Activated CD4-positive, alpha-beta T cell treated with anti-CD3 and anti-CD28 coated beads for 1 hour (primary cell): ENCODE measurements at places on chromosomes 1 and 21.

DNA sequence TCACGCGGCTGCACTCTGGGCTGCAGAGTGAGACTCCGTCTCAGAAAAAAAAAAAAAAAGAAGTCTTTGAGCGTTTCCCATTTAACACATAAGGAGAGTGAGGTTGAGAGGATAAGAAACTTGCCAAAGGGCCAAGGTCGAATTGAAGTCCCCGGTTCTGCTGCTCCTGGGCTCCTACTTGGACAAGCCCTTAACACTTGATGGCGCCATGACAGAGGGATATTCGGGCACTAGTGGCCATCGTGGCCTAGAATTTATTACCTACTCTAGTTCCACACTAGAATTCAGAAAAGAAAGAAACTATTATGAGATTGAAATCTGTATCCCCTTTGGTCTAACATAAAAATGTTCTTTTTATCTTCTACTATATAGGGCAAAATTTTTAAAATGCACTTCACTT lies 65.7 kb upstream of the NEK2 start:
- DNase-seq, result no peak

GRCh38 chr21:46397993-46398392 lies 60.7 kb upstream of the DIP2A start:
- DNase-seq, result no peak

GRCh38 chr1:221851336-221851735 lies 109.4 kb upstream of the DUSP10 start:
- DNase-seq, result no peak

DNA sequence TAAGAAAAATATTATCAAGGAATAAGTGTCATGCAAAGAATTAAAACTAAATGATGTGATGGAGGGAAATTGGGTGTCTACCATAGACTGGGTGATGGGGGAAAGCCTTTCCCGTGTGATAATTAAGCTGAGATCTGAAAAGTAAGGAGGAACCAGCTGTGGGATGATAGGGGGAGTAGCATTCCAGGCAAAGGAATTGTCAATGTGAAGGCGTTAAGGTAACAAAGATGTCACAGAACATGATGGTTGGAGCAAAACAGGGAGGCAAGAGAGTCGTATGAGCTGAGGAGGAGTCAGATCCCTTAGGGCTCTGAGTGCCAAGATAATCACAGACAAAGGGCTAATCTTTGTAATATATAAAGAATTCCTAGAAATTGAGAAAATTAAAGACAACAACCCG lies 170.1 kb downstream of the CDC7 start:
- no peak for DNase-seq

- DNase-seq, result no peak
These were observed 197.4 kb downstream of the GRIK3 start for GRCh38 chr1:36836916-36837315.

- DNase-seq, result no peak
These were observed 126.8 kb upstream of the EDN2 start for GRCh38 chr1:41611068-41611931.

- DNase-seq, result no peak
These were observed 77.1 kb downstream of the RYR2 start for GRCh38 chr1:237119091-237119490.

DNA sequence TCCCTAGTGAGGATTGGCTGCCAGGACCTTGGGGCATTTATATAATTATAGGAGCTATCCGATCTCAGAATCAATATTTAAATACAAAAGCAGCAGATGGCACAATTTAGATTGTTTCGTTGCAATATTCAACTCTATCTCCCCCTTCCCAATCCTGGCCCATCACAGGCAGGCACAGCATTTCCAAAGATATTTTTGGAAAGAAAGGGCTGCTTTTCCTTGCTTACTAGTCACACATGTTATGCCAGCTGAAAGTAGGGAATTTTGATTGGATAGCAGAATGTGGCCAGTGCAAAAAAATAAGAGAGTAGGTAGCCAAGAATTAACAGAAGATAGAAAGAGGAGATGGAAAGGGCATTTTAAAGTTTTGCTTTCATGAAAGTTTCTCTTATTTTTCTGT lies 37.9 kb downstream of the IL12RB2 start:
- DNase-seq, result no peak

DNA sequence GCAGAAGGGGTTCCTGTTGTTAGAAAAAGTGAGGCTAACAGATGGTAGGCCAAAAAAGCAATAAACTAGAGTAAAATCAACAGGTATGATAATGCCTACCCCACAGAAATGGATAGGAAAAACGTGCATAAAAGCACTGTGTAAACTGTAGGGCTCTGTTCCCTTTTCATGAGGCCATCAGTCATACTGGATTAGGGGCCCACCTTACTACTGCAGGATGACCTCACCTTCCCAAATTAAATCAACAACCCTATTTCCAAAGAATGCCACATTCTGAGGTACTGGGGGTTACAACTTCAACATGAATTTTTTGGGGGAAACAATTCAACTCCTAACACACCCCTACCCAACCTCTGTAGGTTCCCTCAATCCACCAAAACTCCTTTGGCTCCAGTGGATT lies 54.9 kb downstream of the KIAA1614 start:
- DNase-seq, result no peak

DNA sequence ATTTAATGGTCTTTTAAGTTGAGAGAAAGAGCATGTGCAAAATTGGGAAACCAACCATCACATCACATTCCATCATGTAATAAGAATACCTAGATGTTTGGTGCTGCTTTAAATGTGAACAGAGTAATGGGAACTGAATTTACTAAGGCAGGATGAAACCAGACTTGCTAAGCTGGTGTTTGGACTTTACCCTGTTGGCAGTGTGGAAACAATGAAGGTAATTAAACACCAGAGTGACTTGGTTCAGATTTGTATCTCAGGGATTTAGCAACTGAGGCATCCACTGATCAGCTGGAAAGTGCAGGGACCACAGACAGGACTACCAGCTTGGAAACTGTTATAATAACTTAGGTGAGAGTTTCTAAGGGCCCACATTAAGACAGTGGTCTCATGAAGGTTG lies 263.4 kb downstream of the OLFM3 start:
- DNase-seq, result no peak

- DNase-seq, result no peak
These were observed 160.5 kb downstream of the LTN1 start for GRCh38 chr21:28832013-28832714.

GRCh38 chr21:42440187-42440792 lies 36.6 kb downstream of the UBASH3A start:
- DNase-seq, result no peak

- no peak for DNase-seq
These were observed 59.0 kb downstream of the ERI3 start for GRCh38 chr1:44296086-44296485.

DNA sequence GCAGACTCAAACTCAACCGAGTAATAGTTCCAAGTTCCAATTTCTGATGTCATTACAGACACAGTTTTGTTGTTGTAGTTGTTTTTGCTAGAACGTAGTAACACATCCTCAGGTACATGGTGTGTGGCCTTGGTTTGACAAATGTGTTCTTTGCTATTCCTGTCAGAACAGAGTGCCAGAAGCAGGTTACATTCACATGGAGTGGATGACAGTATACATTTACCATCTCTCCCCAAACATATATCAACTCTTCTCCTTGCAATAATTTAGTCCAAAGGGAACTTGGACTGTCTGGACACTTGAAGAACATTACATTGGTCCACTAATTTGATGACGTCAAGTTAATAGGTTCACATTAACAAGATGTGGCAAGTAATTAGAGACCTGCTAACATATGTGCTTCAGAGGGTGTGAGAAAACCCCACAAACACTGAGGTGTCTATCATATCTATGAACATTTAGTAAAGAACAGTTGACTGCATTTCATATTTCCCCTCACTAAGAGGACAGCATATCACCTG lies 44.6 kb upstream of the ZBTB18 start:
- DNase-seq, result no peak

GRCh38 chr1:162218975-162219374 lies 149.5 kb downstream of the NOS1AP start:
- DNase-seq, result no peak

DNA sequence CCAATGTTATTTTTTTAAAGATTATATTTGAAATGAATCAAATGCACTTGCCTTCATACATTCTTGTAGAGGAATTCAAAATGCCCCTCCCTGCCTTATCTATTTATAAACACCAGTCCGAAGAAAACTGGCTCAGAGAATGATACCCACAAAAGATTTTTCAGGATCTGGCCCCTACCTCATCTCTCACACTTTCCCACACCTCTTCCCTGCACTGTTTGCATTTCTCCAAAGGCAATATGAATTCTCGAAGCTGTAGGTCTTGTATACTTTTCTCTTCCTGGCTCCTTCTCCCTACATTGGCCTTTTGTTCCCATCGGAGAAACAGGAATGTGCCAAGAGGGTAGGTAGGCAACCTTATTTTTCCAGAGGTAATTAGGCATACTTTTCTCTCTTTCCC lies 12.0 kb upstream of the CCDC190 start:
- DNase-seq, result no peak
